ENCODE measurements at places on chromosomes 7 and 10.

DNA sequence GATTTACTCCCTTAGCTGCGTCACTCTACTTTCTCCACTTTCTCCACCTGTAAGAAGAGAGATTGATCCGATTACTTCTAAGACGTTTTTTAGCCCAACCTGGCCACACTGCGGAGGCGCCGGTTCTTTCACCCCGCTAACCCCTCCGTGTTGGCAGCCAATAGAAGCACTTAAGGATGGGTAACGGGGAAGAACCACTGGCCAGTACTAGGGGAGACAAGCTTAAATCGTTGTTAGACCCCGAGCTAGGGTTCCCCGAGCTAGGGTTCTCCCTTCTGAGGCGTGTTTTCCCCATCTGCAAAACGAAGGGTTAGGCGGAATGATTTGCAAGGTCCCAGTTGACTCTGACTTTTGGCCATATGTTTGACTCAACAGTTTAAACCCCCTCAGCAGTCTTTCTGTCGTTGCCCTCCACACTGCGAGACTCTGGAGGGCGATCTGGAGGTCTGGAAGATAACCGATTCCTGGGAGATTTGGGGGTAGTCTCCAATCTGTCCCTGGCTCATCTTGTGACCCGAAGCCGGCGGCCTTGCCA lies 644 bp downstream of the UMAD1 start:
- DNase-seq = peak; percentile 5

DNA sequence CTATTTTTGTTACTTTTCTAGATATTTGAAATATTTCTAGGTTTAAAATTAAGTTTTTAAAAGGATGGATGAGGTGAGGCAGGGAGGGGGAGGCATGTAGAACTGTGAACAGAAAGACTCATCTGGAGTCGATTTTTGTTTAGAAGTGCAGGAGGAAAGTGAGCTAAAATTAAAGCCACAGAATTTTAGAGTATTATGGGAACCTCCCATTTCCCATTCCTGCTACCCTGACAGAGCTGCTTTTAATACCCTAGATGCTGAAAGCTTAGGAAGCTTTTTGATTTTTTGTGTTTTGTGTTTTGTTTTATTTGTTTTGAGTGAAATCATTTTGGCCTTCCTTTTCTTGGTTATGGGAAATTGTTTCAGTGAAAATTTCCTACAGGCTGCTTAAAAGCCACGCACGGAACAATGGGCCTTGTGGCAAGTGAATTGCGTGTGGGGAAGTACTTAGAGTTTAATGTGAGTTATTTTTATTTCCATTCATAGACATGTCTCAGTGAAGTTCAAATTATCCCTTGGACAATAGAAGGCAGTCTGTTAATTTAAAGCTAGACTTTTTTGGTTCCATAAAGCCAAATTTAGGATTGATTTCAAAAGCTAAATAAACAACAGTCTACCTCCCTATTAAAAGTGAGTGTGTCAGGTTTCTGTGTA lies 102.0 kb upstream of the HDAC9 start:
- DNase-seq = no peak

GRCh38 chr10:104309980-104310978 lies 28.0 kb downstream of the ITPRIP start:
- DNase-seq = no peak

DNA sequence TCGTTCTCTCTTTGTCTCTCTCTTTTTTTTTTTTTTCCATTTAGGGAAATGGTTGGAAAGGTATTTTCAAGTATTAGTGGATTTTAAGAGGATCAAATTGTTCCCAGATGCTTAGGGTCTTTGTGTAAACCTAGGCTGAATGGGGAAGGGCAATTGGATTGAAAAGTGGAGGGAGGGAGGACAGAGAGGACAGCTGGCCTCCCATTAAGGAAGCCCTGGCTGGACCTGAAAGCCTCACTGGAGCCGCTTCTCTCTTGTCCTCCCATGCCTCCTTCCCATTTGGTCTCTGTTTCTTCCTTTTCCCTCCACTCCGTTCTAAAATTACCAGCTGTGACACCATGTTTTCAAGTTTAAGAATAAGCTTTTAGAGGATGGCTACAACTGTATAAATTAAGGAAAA lies 104.1 kb downstream of the TACC2 start:
- DNase-seq = no peak

- DNase-seq = no peak
These were observed 994 bp upstream of the LRGUK start for GRCh38 chr7:134126146-134126545.

DNA sequence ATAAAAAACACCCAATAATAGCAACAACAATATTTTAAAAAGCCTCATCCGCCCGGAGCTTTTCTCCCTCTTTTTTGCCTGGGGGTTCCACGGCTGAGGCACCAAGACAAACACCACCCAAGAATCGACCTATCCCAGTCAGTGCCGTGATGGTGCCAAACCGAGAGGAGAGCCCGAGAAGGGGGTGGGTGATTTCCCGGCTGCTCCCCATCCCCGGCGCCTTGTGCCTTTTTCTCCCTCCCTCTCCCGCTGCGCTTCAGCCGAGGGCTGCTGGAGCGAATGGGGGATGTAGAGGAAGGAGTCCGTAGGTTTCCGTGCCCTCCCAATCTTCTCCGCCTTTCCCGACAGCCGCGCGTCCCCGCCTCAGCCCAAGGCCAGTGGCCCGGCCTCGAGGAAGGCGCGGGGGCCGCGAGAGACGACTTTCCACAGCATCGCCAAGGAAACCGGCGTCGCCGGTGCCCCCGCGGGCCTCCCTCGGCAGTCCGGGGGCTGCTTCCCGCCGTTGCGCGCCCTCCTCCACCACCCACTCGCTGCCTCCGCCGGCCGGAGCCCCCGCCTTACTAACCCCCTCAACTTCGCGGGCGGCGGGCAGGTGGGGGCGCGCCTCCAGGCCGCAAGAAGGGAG lies 1.3 kb downstream of the EGR2 start:
- DNase-seq = no peak

- no peak for DNase-seq
These were observed 125.9 kb downstream of the PAXIP1 start for GRCh38 chr7:154877031-154877430.

- no peak for DNase-seq
These were observed 35.8 kb upstream of the ZC3HAV1L start for GRCh38 chr7:139071680-139072079.

DNA sequence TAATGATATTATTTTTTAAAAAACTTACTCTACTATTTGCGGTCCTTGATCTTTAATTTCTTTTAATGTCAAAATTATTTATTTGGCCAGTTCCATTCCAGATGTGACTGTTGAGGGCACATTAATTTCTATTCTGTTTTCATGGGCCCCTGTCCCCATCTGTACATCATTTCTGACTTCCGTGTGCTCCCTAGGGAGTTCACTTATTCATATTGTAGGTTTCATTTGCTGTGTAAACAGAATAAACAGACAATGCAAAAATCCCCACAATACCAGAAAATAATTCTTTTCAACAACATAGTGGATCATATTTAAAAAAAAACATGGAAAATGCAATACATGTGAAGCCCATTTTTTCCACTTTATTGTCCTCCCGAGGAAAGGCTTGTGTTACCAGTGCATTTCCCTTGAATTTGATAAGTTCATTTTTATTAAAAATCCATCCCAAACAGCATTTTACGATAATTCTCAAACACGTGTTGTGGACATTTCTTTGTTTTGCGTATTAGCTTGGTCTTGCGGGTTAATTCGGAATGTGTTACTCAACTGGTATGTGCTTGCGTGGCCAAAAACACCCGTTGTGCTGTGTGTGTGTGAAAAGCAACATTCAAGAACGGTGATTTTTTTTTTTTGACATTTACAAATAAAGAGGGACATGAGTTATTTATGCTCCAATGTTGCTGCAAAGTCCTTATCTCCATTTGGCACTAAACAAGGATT lies 138.4 kb downstream of the MGMT start:
- no peak for DNase-seq

DNA sequence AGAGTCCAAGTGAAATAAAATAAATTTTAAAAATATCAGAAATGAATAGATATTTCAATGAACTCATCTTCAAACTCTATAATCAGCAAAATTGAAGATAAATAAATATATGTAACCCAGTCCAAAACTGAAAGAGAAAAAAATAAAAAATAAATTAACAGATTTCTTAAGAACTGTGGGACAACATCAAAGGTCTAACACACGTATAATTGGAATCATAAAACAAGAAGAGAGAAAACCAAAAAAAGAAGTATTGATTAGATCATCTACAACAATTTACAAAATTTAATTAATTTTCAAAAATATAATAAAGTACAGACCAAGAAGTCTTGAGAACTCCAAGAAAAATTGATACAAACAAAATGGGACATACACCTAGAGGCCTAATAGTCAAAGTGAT lies 625.8 kb upstream of the SORCS1 start:
- no peak for DNase-seq

GRCh38 chr10:124117511-124117785 lies 24.1 kb upstream of the CHST15 start:
- no peak for DNase-seq

DNA sequence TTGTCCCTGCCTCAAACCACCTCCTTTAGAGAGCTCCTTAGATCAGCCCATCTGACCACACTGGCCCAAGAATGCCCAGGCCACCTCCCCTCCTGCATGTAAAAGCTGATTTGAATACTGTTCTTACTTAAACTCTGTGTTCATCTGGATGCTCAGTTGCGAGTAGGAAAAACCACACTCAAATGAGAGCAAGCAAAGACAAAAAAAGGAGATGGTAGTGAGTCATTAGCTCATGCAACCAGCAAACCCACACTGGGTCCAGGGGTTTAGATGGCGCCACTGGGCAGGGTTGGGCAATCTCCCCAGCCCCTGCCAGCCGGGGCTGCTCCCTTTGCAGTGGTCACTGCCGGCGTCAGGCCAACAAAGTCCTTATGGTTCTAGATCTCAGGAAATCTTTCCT lies 32.7 kb downstream of the TSPAN15 start:
- no peak for DNase-seq

GRCh38 chr7:41241641-41242040 lies 461.2 kb downstream of the INHBA start:
- DNase-seq = no peak
